ENCODE measurements at places on chromosomes 7 and 10.

- DNase-seq, result no peak
Measured at GRCh38 chr7:84924353-84924752, 262.5 kb downstream of the SEMA3D start.

- DNase-seq, result no peak
Measured at GRCh38 chr7:29007127-29007526, 49.0 kb upstream of the TRIL start.

GRCh38 chr10:74991435-74991834 lies 120.0 kb upstream of the SAMD8 start:
- peak; percentile 26 for DNase-seq

- no peak for DNase-seq
Measured at GRCh38 chr10:19998482-19998881, 182.2 kb downstream of the PLXDC2 start.

GRCh38 chr10:119406601-119407253 lies 135.8 kb downstream of the RGS10 start:
- no peak for DNase-seq

- no peak for DNase-seq
Measured at GRCh38 chr10:121591186-121591585, 7.1 kb downstream of the FGFR2 start.

DNA sequence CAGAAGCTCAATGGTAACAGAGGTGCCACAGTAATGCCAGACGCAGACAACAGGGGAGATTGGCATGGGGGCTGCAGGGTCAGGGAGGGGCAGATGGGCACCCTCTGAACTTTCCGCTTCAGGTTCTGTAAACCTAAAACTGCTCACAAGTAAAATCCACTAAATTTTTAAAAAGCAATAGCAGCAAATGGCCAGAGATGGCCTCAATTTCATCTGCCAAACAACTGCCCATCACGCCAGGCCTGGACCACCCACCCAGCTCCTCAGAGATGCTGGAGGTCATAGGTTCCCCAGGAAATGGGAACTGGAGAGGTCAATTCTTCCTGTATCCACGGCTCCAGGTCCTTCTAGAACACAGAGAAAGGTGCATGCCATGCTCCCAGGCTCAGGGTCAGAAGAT lies 76.1 kb downstream of the PRKAG2 start:
- no peak for DNase-seq

DNA sequence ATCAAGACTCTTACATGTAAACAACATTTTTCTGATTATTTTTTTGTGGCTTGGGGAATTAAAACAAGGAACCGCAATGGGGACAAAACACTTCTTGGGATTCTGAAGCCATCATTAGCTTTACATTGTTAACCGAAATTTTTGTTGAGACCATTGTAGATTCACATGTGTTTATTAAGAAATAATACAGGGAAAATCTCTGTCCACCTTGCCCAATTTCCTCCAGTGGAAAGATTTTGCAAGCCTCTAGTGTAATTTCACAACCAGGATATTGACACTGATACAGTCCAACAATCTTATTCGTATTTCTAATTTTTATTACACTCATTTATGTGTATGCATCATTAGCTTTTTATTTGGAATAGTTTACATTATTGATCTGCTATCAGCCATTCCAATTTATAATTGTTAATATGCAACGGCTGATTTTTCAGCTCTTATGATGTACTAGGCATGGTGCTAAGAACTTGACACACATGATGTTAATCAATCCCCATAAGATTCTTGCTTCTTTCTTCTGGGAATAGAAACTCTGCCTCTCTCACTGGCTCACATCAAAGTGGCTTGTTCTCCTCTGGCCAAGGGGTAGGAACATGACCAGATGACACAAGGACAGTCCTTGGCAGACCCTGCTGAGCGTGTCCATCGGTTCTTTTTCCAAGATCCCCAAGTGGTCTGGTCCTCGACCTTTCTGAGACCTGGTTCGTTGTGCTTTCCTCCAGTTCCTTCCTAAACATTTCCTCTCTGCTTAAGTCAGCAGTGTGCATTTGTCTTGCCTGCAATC lies 137.6 kb downstream of the ADAM12 start:
- DNase-seq, result no peak

- no peak for DNase-seq
Measured at GRCh38 chr10:119303886-119304285, 96.5 kb downstream of the GRK5 start.

DNA sequence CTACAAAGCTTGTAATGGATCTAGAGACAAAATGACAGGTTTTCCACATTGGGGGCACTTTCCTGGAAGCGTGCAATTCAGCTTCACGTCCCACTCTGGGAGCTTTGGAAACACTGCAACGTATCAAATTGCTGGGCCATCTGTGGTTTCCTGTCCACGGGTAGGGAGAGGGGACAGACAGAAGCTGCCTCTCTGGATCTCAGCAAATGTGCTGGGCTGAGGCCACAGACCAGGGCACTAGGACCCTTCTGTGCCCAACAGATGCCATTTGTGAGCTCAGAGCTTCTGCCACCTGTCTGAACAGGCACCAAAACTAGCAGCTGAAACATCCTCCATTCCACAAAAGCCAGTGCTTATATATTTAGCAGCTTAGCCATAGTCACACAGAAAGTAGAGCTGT lies 40.9 kb upstream of the FRMD4A start:
- DNase-seq, result no peak

Measured in hepatic stellate cell (primary cell).